NCI-H1092 treated with DMSO at 0.1 percent for 48 hours (cell line): ENCODE measurements at places on chromosomes 12 and 14.
A peak's percentile ranks its signal among the peaks of the same experiment; 100 is the strongest.

DNA sequence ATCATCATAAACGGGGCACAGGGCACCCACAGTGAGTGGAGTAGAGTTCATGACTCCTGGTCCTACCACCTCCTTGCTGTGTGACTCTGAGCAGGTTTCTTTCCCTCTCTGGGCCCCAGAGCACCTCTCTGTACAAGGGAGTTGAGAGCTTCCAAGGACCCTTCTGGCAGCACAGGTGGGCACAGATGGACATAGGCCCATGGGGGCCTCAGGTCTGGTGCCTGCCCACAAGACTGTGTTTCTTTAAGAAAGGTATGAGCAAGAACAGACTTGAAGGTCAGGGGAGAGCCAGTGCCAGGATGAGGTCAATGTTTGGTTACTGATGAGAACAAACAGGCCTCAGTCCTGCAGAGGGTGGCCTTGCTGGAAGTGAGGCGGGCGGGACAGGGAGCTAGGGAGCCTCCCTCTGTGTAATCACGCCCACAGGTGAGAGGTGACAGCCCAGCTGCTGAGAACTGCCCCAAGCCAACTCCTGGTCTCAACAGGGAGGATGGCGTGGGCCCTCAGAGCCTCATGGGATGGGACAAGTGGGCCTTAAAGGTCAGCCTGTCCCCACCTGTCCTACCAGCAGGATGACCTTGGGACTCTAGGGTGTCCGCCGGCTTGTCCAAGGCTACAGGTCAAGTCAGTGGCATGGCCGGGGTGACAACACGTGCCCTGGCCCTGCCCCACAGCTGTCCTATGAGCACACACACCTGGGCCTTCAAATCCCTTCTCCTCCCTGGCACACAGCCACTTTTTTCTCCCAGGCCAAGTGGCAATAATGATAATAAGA, 49.1 kb downstream of the CCDC85C start:
- DNase-seq = no peak

- no peak for DNase-seq
Measured at GRCh38 chr14:104019029-104019428, 66.5 kb upstream of the ASPG start.

DNA sequence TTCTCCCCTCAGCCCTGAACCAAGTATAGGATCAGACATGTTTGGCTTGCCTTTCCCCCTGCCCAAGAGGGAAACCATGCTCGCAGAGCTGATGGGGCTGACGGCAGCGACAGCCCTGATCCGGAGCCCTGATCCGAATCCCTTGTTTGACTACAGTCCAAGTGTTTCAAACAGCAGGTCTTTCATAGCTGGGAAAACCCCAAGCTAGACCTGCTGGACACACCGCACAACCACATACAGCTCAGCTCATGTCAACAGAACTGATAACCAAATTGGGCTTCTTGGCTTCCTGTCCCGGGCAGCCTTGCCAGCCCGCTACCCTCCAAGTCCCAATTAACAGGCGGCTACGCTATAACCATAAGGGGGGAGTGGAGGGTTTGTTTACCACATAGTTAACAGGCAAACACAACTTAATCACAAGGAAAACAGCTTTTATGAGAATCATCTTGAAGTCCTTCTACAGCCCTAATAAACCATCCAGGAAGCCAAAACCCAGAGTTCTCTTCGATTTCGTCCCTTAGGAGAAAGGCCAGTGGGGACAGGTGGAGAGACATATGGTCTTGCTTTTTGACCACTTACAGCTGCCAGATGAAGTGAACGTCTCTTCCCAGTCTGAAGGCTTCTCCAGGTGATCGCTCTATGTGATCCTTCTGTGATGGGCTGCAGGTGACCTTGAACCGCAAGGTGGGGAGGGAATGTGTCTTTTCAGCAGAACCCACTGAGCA, 64.5 kb upstream of the MANSC4 start:
- peak; percentile 28 for DNase-seq

DNA sequence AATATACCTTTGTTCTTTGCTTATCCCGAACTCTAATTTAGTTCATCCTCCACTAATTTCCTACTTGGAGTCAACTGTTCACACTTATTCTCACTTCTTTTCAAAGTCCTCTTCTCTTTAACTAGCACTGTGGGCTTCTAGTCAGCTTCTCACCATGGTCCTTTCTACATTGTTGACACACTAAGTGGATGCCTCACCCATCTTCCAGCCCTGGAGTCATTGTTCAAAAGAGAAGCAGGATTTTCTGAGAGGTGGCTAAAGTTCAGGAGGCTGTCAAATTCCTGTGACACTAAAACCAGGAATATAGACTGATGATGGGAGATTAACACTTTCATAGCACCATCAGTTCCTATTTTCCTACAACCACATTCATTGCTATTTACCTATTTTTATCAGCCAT, 99.3 kb downstream of the PHLDA1 start:
- DNase-seq = no peak

DNA sequence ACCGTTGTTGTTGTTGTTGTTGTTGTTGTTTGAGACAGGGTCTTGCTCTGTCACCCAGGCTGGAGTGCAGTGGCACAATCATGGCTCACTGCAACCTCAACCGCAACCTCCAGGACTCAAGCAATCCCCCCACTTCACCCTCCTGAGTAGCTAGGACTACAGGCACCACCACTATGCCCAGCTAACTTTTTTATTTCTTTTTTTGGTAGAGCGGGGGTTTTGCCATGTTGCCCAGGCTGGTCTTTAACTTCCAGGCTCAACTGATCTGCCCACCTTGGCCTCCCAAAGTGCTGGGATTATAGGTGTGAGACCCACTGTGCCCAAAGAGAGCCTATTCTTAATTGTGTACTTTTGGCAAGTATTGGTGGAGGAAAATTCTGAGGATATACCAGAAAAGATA, 25.7 kb downstream of the MOK start:
- no peak for DNase-seq

- no peak for DNase-seq
Measured at GRCh38 chr14:101500061-101500460, 61.2 kb upstream of the DIO3 start.

GRCh38 chr12:2959505-2960389, 550 bp downstream of the TEAD4 start:
- peak; percentile 40 for DNase-seq

GRCh38 chr12:110858848-110859247, 12.1 kb downstream of the CCDC63 start:
- DNase-seq = no peak

GRCh38 chr12:26576266-26576665, 256.7 kb downstream of the ITPR2 start:
- DNase-seq = no peak

DNA sequence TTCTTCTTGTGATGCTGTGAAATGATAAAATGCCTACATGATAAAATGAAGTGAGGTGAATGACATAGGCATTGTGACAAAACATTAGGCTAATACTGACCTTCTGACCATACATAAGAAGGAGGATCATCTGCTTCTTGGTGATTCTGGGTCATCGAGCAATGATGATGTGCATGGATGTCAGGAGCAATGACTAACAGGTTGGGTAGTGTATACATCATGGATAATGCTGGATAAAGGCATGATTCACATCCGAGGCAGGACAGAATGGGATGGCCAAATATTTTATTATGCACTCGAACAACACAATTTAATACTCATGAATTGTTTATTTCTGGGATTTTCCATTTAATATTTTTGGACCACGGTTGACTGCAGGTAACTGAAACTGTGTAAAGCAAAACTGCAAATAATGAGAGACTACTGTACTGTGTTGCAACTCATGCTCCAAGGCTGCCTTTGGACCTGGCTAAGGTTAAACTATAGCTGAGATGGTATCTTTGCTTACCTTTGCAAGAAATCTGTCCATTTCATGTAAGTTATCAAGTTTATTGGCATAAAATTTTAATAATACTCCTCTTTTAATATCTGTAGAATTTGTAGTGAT, 7.6 kb upstream of the SLC25A21 start:
- DNase-seq = no peak

- DNase-seq = no peak
Measured at GRCh38 chr12:126582231-126582630, 1517.0 kb downstream of the AACS start.

DNA sequence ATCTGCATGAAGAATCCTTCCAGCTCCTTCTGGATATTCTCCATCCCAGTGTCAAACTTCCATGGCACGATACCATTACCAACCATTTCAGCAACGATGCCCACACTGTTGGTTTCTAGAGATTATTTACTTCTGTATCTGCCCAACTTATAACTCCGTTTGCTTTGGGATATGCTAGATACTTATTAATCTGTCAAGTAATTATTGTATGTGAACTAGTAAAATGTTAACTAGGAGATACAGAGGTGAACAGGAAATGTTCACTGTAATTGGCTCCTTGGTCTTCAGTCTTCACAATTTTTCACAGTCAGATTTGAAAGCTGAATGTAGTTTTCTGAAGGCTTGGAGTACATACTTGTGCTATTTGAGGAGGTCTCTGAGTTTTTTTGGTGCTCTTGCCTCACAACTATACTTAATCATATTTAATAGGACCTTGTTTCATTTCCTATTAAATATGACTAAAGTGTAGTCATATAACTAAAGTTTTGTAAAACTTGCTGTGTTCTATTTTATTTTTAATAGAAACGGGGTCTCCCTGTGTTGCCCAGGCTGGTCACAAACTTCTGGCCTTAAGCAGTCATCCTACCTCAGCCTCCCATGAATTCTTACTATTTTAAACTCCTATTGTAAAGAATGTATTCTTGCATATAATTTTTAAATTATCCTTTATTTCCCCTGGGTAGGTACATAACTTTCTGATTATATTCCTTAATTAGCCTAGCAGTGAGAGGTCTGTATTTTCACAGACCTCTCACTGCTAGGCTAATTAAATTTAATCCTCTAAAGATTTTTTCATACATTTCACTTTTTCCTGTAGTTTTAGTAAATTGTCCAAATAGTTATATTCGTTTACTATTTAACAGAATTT, 79.7 kb downstream of the FGD4 start:
- DNase-seq = no peak
